NCI-H1092 (cell line): ENCODE measurements at places on chromosomes 2 and 18.

DNA sequence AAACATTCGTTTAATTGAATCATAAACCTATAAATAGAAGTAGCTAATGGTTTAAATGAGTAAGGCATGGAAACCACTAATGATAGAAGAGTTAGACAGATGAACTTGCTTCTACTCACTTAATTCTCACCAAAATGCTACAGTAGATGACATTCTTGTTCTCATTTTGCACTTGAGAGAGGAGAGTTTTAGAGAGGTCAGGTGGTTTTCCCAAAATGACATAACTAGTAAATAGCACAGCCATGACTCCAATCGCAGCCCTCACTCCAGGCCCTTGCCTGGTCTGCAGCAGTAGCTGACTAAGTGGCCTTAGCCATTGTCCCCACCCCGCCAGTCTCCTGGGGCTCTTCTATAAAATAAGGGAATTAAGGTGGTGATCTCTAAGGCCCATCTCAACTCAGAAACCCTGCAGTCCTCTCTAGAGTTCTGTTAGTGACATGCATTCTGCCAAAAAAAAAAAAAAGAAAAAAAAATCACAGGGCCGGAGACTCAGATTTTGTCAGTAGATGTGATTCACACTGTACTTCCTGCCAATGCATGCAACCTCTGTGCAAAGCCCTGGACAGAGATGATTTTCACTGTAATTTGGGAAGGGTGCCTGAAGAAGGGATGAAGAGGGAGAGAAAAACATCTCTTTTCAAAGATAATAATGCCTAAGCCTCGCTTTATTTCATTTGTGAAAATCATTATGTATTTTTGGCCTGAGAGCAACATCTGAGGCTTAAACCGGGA, 221.8 kb downstream of the ANAPC1 start:
- DNase-seq, result no peak

GRCh38 chr2:28750316-28751251, 1.0 kb upstream of the PPP1CB start:
- no peak for DNase-seq

DNA sequence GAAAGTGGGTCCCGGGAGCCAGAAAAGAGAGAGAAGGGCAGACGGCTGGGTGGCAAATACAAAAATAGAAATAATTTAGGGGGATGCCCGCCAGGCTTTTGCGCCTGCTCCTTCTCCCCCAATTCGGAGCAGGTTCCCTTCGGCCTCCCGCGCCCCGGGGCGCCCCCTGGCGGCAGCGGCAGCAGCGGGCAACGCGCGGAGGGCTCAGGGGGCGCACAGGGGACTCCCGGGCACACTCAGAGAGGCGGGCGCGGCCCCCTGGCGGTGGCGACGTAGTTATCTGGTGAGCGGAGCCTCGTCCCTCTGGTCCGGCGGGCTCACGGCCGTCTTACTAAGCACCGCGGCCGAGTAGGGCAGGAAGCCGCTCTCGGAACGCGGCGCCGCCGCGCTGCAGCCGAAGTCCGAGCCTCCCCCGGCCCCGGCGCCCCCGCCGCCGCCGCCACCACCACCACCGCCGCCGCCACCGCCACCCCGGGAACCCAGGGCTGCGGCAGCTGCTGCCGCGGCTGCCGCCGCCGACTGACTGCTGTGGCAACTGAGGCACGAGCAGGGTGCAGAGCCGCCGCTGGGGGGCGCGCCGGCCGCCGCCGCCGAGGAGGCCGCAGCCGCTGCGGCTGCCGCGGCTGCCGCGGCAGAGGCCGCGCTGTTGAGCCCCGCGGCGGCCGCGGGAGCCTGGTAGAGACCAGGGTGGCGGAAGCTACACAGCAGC, 3.8 kb downstream of the EVX2 start:
- no peak for DNase-seq

DNA sequence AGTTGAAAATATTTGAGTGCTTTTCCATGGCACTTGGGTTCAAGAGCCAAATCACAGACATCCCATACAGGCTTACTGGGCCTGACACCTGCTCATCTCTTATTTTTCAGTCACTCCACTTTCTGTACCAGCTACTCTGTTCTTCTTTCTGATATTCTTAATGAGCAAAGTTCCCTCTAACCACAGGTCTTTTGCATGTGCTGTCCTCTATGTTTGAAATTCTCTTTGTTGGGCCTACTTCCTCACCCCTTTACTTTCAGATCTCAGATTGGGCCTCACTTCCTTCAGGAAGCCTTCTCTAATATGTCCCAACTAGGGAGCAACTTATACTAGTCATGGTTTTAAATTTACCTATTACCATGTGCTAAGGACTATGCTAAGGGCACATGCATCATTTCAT, 81.8 kb upstream of the RBMS1 start:
- no peak for DNase-seq

GRCh38 chr2:238226698-238227586, 12.9 kb downstream of the HES6 start:
- no peak for DNase-seq

DNA sequence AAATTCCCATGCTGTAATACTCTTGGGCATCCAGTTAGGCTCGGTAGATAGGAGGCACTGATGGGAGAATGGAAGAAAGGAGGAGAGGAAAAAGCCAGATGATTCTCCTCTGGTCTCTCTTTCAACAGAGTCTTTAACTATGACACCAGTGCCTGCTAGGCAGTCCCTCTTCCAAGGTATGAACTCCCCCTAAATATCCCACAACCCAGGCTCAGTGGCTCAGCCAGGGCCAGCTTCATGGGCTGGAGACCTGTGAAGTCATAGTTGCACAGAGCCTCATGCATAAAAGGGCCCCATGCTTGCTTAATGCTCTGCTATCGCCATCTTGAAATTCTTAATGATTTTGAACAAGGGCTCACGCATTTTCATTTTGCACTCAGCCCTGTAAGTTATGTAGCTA, 869.2 kb upstream of the GCFC2 start:
- no peak for DNase-seq

- DNase-seq, result no peak
Observed at GRCh38 chr2:15038366-15039364, 406.1 kb downstream of the LRATD1 start.

GRCh38 chr18:64245126-64245861, 96.4 kb upstream of the LINC00305 start:
- no peak for DNase-seq

DNA sequence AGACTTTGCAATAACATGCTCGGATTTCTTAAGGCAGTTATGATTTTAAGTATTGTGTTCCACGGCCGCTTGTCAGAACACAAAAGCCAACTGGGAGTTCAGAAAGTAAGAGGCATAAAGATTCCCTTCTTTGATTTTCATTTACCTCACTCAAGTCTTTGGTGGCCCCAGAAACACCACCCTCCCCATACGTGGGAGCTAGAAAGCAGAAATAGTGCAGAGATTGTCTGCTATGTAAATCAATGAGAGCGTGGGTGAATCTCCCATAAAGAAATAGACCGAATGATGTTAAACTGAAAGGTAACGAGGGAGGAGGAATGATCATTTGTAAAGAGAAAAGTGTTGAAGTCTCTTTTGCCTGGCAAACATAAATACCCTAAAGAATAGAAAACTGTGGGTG, 322.1 kb upstream of the ETAA1 start:
- no peak for DNase-seq

- no peak for DNase-seq
Observed at GRCh38 chr18:21335927-21336488, 94.0 kb downstream of the GREB1L start.
